Amygdala (tissue), 56 donors: ENCODE measurements at places on chromosomes 5 and 9.

- DNase-seq = no peak
Measured at GRCh38 chr9:111068383-111068730, 30.1 kb upstream of the LPAR1 start.

- DNase-seq = no peak
Measured at GRCh38 chr5:157266286-157267007, 524 bp downstream of the CYFIP2 start.

GRCh38 chr9:116144038-116144437, 9.6 kb upstream of the PAPPA start:
- no peak for DNase-seq

DNA sequence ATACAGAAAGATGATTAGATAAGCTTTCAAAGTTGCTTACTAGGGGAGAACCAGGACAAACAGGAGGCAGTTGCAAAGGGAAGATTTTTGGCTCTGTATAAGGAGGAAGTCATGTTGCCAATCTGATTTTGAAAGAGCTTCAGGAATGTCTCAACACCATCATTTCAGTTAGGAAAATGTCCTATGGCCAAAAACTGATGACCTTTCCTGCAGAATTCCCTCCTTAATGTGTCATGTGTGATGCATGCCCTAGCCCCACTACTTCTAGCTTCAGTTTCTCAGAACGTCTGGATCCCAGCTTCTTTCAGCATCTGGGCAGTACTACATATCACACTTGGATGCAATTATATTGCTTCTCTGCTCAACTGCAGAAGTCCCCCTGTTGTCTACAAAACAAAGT, 211.5 kb upstream of the NREP start:
- no peak for DNase-seq

DNA sequence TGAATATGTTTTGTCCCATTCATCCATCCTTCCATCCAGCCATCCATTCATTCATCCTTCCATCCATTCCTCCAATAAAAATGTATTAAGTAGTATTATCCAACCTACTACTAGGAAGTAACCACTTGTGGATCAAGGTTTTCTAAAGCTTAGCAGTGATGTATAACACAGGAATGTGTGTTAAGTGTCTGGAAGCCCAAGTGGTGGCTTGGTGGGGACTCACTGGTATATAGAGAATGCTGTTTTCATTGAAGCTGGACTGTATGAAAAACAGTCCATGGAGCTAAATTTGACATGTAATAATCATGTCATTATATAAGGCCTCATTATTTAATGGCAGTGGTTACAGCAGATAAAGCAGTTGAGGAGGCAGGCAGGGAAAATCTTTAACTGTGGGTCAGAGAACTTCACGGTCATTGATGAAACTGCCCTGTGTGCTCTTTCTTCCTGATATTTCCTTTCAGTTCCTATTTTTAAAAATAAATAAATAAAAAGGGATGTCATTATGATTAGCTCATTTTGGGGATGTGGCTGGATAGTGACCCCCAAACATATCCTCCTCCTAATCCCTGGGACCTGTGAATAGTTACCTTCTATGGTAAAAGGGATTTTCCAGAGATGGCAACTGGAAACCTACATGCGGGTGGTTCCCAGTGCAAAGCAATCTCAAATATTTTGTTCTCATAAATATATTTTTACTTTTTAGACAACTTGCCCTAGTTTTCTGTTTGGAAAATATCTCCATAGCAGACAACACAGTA, 82.3 kb downstream of the DAPK1 start:
- no peak for DNase-seq

- DNase-seq = no peak
Measured at GRCh38 chr9:129221979-129222635, 44.0 kb upstream of the IER5L start.

- no peak for DNase-seq
Measured at GRCh38 chr5:53814819-53815218, 254.4 kb downstream of the NDUFS4 start.

DNA sequence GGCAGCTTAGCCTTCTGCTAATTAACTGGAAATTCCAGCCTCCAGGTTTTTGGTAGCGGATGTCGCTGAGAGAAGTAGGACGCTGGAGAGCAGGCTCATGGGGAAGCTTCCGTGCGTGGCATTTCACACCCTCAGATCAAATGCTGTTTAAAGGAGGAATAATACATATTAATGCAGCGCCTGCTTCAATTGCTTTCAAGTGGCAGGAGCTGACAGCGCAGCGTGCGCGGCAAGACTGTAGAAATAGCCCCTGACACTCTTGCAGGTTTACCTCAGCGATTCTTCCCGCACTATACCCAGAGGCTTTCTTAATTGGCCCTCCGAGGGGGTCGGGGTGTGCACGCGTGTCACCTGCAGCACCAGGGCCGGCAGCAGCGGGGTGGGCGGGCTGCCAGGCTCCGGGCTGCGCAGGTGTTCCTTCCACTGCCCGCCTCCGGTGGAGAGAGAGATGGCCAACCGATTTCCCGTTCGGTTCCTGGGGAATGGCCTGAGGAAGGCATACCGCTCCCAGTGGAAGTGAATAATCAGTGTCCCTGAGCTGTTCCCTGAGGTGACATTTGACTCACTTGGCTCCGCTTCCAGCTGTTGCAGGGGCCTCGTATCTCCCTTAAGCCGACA, 427.9 kb downstream of the KCTD16 start:
- no peak for DNase-seq

DNA sequence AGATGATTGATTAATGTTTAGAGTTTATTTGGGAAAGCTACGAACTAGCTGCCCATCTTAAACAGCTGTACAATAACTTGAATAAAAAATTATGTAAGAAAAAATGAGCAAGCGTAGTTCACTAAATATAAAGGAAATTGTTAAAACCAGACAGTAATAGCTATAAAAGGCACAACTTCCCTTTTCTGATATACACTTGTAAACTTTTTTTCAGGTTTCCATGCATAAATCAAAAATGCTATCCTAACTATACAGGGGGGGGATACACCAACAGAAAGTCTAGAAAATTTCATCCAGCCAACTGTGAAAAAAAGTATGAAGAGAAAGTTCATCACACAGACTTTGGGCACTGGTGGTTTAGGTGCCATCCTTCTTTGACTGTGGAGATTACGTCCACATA, 122.3 kb downstream of the NR3C1 start:
- DNase-seq = no peak

DNA sequence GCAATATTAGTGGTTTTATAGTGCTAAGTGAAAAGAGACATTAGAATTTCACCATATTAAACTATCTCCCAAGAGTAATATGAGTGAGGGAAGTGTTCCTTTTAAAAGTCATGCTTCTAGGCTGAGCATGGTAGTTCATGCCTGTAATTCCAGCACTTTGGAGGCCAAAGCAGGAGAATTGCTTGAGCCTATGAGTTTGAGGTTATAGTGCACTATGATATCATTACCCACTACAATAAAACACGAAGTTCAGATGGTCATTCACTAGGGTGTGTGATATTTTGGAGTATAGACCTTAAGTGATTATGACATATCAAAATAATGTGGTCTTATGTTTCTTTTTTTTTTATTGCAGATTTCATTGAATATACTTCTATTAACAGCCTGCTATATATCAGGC, 6.7 kb downstream of the KIF2A start:
- no peak for DNase-seq

GRCh38 chr5:90421136-90421535, 11.6 kb upstream of the CETN3 start:
- DNase-seq = no peak

- no peak for DNase-seq
Measured at GRCh38 chr9:29775491-29775890, 2202.2 kb upstream of the C9orf72 start.

DNA sequence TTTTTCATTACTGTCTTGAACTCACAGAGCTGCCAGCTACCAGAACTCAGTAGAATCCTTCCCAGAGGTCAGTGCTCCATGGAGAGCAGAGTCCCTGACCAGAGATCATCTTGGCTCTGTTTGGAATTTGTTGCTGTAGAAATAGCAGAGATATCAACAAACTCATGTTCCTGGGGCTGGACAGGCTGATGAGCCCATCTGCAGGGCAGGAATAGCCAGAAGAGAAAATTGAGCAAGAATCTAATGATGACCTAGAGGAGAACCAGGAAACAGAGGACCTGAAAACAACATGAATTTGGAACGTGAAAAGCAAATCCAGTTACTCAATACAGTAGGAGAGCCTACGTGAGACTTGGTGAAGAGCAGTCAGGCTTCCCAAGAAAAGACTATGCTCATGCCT, 437.8 kb downstream of the PLK2 start:
- no peak for DNase-seq

- no peak for DNase-seq
Measured at GRCh38 chr9:79362100-79363081, 209.4 kb upstream of the TLE4 start.

GRCh38 chr9:71984403-71984802, 73.0 kb downstream of the C9orf85 start:
- DNase-seq = no peak

GRCh38 chr5:56480705-56481427, 247.7 kb upstream of the ANKRD55 start:
- DNase-seq = peak; percentile 40

DNA sequence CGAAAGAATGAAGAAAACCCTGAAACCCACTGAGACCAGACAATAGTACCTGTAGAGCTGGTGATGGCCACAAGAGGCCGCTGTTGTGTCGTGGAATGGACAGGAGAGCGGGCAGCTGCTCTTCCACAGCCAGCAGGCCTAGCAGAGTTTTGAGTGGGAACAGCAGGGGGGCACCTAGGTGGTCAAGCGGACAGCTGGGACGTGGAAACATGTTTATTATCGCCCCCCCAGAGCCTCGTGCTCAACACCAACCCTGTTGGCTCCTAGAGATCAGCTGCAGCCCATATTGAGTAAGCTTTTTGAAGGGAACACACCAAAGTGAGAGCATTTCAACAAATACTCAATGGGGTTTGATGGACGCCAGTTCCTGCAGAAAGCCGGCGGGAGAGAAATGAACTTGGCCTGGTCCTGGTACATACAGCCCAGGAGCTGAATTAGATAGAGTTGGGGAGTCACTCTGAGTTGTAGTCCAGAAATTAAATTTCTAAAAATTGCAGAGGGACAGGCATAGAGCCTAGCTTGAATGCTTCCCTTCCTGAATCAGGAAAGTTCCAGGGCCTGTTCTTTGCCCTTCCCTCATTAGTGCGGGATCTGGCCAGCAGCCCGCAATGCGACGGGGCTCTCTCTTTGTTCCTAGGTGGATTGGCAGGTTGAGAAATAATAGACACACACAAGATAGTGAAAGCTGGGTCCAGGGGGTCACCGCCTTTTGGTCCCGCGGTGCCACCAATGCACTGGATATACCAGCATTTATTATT, 33.8 kb downstream of the MFAP3 start:
- peak; percentile 29 for DNase-seq

GRCh38 chr5:148425808-148426207, 42.0 kb downstream of the FBXO38 start:
- no peak for DNase-seq

- DNase-seq = no peak
Measured at GRCh38 chr9:34963552-34963951, 5.5 kb downstream of the PHF24 start.

- no peak for DNase-seq
Measured at GRCh38 chr5:171776770-171777759, 8.6 kb upstream of the SMIM23 start.

- DNase-seq = no peak
Measured at GRCh38 chr5:76299592-76299991, 103.5 kb upstream of the IQGAP2 start.

- DNase-seq = no peak
Measured at GRCh38 chr5:156981481-156981880, 18.5 kb upstream of the TIMD4 start.

- no peak for DNase-seq
Measured at GRCh38 chr5:178305801-178306200, 73.2 kb upstream of the PHYKPL start.

DNA sequence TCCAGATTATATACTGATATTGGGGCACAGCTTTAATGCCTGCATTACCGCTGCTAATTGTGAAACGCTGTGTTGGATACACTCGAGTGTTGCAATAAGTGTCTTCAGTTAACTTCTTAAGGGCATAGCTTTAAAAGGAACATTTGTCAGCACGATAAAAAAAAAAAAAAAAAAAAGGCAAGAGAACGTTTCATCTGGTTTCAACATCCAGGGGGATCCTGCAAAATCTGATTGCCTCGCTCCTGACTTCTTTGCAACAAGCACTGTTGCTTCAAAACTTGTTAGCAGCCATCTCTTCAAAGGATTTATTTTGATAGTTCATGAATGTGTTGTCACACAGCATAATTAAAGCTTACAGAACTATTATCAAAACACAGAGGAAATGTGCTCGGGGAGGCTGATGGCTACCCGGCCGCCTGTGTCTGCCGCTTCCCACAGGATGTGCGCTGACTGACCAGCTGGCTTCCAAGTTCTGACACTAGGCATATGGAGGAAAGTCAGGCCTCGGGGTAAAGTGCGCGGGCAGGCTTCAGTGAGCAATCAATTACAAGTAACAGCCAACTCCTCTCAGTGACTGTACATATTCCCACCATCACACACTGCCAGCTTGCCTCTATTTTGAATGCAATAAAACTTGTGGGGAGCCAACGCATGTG, 77.7 kb downstream of the EBF1 start:
- no peak for DNase-seq

- no peak for DNase-seq
Measured at GRCh38 chr5:97422678-97423077, 239.6 kb upstream of the RIOK2 start.

- DNase-seq = no peak
Measured at GRCh38 chr9:135471791-135472640, 7.6 kb upstream of the PPP1R26 start.

DNA sequence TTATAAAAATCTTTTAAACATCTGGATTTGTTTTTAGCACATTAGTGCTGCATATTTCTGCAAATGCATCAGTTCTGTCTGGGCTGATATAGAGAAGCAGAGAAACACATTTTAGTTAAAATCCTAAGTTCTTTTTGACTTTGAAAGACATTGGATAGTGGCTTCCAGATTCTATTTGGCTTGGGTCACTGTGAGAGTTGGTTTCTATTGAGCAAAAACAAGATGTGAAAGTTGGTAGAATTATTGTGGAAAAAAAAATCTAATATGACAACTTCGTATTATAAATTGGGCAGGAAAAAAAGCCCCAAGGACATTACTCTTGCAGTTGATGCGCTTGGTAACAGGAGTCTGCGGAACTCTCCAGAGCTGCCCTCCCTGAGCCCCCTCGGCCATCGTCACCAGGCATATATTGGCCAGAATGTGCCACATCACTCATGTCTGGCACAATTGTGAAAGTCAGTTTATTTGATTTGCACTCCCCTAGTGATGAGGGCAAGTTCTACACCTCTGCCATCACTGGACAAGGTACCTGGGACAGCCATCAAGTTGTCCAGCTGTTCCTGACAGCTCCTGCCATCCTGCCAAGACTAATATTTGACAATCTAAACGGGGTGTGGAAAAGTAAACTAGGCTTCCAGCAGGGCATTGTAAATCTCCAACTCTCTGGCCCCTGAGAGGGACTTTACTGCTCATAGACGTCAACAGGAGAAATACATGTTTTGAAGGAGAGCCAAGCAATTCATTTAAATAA, 334.5 kb downstream of the TENT4A start:
- no peak for DNase-seq

DNA sequence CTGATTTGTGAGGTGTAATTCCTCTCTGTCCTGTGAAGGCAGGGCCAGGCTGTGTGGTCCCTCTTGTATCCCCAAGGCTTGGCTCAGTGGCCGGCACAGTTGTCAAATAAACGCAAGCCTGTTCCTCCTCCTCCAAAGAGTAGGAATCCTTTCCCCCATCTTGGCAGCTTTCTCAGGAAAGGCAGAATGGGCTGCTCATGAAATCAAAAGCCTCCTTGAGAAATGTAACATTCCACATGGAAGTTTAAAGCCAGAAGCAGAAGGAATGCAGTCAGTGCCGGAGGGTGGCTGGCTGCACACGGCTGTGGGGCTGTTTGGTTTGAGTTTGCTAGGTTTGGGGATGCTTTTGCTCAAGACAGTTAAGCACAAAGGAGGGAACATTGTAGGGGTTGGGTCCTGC, 34.5 kb upstream of the MED10 start:
- DNase-seq = no peak

GRCh38 chr5:17185773-17186172, 31.7 kb upstream of the BASP1 start:
- DNase-seq = no peak
